Amniotic epithelial cell (primary cell): ENCODE measurements at places on chromosomes 16 and 17.

DNA sequence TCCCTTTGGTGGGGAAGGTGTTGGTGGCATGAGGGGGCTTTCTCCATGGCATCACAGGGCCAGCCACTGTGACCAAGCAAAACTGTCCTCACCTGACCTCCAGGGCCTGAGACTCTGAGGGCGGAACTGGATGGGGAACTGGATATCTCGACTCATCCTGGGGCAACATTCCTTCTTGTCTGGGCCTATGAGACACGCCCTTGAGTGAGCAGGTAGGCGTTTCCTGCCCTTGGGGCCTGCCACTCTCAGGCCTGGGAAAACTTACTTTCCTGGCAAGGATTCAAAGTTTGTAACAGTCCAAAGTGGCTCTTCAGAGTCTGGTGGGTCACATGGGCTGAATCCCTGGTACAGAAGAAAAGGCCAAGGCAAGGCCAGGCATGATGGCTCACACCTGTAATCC, 9.6 kb downstream of the MT1X start:
- DNase-seq = peak; percentile 52

GRCh38 chr16:79360267-79360666, 240.3 kb downstream of the MAF start:
- no peak for DNase-seq

DNA sequence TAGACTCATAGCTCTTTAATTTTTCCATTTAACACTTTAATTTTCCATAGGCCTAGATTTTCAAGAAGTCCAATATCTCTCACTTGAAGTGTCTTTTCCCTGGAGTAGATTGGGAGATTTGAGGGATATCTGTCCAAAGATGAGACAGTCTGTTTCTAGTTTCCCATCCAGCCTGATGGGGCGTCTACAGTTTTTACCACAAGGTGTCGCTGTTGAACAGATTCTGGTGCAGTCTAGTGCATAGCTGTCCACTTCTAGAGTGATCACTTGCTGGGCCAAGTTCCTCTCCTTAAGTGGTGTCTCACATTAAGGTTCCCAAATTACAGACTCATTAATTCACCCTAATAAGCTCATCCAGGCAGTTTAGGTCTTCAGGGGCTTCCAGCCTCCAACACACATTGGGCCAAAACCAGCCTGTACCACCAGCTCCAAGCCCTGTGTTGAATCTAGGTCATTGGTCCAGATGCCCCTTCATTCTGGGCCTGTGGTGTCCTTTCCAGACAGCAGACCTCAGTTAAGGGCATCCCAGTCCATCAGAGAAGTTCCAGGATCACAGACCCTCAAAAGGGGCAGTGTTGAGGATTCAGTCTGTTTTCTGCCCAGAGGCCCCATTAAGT, 9.4 kb downstream of the SNX20 start:
- peak; percentile 36 for DNase-seq

GRCh38 chr17:40848583-40849235, 18.3 kb downstream of the KRT12 start:
- no peak for DNase-seq
